ENCODE measurements at places on chromosomes 6 and 20.

DNA sequence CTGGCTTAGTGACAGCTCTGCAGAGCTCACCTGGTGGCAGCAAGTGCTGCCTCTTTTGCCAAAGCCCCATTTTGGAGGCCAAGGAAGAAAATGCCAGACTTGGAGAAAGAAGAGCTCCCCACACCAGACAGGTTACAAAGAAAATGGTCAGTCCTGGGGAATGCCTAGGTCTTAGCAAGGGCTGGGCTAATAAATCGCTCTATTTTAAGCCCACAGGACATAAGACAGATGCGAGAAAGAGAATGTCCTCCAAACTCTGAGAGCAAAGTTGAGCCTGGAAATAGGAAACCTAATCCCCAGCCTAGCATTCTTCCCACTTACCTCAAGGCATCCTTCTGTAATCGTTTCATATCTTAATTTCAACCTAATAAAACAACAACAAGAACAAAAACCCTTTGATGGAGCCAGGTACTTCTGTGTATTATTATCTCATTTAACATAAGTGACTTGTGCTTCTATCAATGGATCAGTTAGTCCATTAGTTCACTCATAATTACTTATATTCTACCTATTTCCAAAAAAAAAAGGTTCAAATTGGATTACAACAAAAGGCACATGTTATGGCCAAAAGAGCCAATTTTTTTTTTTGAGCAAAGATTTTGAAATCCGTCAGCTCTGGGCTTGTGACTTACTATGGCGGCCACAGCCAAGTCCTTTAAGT lies 40.4 kb upstream of the FAM83C start:
- no peak for DNase-seq

DNA sequence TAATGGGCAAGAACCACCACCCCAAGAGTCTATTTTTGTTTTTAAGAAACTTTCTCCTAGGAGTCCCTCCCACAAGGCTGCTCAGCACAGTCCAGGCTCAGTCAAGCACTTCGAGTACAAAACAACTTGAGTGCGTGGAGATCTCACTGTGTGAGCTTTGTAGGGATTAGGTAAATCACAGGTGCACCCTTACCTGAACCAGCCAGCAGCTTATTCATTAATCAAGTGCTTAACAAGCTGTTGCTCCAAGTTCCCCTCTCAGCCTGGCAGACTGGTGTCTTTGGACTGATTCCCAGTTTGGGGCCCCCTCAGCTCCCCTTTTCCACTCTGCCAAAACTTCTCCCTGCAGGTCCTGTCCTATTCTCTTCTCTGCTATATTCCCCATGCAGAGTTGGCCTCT lies 133.1 kb downstream of the LY86 start:
- DNase-seq: no peak

GRCh38 chr6:156886409-156886808 lies 109.2 kb downstream of the ARID1B start:
- DNase-seq: no peak

- no peak for DNase-seq
Measured at GRCh38 chr6:151440498-151440897, 11.4 kb downstream of the RMND1 start.

DNA sequence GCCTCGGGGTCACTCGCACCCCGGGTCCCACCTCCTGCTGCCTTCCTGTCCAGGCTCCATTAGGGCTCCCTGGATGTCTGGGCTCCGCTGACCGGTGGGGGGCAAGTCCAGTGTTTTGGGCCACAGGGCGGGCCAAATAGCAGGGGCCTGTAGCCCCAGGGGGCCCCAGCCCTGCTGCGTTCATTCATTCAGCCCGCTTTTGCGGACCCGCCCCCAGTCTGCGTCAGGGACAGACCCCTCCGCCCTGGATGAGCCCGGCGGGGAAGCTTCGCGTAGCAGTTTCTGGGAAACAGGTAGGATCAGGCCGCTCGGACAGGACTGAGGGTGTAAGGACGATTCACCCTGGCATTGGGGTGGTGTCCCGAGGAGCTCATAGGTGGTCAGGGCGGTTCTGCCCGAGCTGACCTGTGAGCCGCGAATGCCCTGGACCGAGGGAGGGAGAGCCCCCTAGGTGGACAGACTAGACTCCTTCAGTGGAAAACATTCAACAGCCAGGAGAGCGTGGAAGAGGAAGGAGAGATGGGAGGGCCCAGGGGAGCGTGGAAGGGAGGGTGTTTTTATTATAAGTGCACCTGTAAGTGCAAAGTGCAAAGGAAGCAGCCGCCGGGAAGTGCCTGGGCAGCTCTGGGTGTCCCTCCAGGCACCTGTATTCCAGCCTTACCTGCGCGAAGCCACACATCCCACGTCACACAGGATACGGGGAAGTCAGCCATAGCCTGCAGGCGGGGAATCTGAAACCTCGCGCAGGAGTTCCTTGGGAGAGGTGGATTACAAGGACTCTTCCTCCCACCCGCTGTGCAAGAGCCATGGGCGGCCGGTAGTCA lies 662 bp downstream of the ENTPD6 start:
- no peak for DNase-seq

All from stimulated activated CD8-positive, alpha-beta memory T cell treated with anti-CD3 and anti-CD28 coated beads, Interleukin-15, amount 100 ng/mL, for 48 hours (primary cell).